ENCODE measurements at places on chromosomes 2 and 18.
A peak's percentile ranks its signal among the peaks of the same experiment; 100 is the strongest.

GRCh38 chr2:38933653-38934052 is 44.0 kb downstream of the ARHGEF33 start:
- no peak for DNase-seq

DNA sequence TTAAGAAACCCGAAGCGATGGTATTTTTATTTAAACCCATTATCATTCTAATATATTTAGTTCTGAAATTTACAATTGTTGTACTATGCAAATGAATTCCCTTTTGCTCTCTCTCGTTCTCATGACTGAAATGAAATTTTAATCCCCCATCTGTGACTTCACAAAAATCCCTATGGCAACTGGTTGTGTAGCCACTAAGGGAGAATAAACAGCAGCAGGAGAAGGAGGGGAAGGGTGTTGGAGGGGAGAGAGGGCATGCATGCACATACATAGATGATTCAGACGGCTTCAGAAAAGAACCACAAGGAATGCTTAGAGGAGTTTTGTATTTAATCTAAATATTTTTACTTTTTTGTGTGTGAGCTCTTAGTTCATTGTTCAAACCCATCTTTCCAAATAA is 36.8 kb downstream of the CPS1 start:
- no peak for DNase-seq

GRCh38 chr2:34547340-34547739 is 948.2 kb upstream of the FAM98A start:
- no peak for DNase-seq

DNA sequence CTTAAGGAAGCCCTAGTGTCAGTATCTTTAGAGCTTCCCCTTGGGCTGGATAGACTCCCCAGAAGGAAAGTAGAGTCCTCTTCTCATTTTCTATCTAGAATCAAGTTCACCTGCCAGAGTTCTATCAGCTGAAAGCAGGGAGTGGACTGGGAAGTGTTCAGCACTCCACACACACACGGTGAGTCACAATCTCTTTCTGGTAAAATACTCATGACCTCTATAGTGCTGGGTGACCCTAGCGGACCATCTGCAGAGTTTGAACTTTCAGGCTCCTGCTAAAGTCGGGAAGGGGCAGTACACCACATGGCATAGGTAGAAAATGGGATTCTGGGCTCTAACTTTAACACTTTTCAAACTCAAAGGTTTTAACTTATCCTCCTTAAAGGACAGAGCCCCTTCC is 43.3 kb downstream of the SAP130 start:
- DNase-seq, result no peak

DNA sequence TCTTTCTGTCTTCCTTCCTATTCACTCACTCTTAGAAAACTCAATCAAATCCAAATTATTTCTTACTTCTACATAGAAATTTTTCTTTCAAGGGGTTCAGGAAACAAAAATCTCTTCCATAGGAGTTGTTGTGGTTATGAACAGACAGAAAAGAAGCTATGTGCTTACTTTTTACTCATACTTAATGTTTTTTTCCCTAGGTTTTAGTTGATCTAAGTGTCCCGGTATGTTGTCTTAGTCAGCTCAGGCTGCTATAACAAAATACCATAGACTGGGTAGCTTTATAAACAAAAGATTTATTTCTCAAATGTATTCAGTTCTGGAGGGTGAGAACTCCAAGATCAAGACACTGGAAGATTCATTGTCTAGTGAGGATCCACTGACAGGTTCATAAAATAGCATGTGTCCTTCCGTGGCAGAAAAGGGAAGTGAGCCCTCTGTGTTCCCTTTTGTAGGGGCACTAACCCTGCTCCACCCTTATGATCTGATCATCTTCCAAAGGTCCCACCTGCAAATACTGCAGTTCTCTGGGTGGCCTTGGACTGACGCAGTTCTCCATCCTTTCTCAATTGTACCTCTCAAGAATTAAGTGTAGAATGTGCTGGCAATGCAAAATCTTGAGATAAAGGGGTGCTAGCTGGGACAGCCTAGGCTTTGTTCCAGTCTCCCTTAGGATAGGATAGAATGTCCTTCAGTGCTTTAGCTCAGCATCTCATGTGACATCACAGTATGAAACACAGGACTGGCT is 14.4 kb upstream of the VRK2 start:
- DNase-seq, result no peak

DNA sequence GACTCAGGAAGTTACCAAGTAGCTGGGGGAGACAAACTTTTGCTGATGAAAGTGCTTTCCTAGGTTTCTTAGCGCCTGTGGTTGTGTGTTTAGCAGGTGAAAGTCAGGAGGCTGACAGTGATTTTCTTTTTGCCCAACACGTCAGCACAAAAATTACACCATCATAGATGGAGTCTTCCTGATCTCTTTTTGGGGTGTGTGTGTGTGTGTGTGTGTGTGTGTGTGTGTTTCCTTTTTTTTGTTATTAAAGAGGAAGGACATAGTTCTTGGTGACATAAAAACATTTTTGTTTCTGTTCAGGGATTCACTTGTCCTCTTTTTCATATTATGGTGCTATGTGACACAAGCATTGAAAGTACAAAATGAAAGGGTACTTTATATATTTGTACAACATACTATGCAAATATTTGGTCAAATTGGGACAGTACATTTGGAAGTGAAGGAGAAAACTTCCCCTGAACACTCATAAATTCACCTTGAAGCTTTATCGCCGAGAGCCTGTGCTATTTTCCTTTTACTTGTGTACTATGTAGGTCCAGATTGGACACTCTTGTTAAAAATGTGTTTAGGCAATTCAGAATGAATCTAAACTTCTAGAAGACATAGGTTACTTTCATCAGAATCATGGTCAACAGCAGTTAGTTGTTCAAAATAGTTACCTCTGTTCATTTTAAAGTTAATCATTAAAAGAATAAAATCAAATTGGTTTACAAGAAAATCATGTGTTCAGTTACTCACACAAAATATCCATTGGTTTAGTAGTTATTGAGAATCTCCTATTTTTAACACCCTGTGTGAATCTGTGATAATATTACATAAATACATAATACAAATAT is 491.9 kb downstream of the IRS1 start:
- DNase-seq, result no peak

GRCh38 chr2:48568547-48568946 is 38.6 kb downstream of the STON1 start:
- DNase-seq, result no peak

GRCh38 chr18:48669991-48670750 is 131.3 kb downstream of the CTIF start:
- no peak for DNase-seq

GRCh38 chr2:21260311-21260710 is 136.5 kb downstream of the TDRD15 start:
- DNase-seq, result no peak

GRCh38 chr2:182920631-182921056 is 54.2 kb upstream of the FRZB start:
- DNase-seq, result no peak

- no peak for DNase-seq
Observed at GRCh38 chr2:127371037-127371436, 16.7 kb downstream of the MAP3K2 start.

DNA sequence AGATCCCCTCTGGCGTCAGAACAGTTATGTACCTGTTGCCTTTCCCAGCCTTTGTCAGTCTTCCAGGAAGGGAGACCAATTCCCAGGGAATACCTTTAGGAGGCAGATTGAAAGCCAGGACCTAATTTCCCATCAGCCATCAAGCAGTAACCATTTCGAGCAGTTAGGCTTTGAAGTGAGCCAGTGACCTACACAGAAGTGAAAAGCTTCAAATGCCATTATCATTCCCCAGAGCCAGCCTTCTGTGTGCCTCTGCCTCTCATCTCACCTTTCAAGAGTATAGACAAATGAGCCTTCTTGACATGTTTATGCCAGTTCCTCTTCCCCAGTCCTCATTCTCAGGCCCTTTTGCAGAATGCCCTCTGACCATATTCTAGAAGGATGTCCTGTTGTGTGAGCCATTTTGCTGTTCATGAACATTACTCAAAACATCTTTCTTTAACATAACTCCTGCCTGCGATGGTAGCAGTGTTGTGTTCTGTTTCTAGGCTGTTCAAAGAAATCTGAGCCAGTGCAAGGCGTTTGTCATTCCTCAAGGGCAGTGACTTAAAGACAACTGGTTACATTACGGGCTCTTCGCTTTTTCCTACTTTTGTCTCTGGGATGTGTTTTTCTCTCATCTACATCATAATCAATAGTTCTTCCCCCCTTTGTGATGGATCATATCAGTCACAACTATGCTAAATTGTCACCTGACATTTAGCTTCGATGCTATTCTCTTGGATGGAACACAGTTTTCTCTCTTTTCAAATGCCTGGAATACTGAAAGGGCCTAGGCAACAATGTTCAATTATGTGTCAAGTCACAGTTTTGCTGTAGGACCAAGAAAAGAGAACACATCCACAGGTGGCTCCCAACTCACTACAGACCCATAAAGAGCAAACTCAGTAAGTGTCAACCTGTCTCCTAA is 138.6 kb downstream of the ALK start:
- DNase-seq, result no peak

DNA sequence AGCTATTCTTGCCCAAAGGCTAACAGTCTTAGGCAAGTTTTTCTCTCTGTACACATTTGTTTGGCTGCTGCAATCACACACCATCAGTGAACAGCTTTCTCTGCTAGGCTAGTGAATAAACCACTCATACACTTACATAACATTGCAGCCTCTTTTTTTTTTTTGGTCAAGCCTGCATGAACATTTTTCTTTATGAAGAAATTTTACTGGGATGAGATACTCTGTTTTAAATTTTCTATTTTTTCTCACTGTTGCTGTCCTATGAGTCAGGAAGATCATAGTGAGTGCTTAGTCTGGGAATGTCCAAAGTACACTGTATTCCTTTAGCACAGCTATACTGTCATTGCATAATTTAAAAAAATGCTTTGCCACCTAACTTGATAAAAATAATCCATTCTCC is 58.5 kb downstream of the ROCK1 start:
- DNase-seq, result no peak

DNA sequence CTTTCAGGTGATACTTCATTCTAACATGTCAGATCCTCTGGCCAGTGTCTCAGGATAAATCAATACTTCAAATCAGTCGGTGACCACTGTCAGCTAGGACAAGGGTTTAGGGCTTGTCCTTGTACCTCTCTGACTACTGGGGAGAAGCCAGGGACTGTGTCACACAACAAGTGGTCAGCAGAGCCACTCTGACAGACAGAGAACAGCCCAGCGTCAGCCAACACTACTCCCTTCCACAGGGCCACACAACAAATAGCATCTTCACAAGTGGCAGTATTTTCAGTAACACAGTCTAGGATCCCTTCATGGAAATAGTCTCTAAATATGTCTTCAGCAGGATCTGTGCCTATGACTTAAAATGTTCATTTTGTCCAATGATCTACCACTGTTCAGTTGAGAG is 14.2 kb downstream of the FLACC1 start:
- DNase-seq, result no peak

DNA sequence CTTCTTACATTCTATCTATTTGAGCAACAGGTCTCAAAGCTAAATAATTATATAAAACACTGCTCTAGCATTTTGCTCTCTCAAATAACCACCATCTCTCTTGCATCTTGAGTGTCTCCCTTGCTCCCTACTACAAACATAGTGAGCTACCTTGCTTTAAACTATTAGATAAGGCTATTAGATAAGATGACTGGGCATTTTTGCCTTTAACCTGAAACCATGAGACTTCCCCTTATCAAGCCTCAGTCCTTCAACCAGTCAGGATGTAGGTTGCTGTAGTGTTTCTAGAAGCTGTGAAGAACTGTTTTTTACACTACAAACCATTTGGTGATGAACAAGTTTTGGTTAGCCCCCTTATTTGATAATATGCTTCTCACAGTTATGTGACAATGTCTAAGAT is 115.4 kb upstream of the MAP2 start:
- DNase-seq, result no peak

DNA sequence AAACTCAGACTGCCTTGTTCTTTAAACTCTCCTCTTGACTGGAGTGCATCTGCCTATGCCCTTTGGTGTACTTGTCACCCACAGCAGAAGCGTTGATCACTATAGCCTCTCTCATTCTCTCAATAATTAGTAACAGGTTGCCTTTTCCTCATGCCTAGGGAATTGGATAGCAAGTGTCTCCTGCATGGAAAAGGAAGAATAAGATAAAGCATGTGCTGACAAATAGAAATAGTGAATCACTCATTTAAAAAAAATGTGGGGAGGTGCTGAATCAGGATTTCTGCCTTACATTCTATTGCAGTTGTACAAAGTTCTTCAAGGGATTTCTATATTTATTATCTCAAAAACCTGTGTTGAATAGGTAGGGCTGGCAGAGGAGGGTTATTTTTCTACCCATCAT is 323.0 kb downstream of the TXNL1 start:
- DNase-seq, result no peak

DNA sequence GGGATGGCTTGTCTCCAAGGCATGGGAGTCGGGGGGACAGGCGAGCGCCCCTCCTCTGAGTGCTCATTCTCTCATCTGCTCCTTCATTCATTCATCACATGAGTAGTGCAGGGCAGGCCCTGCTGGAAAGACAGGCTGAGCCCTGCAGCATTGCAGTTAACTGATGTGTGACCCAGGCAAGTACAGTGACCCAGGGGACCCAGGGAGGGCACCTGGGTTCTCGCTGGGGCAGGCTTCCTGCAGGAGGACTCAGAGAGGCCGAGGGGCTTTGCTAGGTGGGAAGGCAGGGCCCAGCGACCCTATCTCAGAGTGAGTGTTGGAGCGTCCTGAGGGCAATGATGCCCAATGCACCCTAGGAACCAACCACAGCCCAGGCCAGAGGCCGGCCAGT is 30.6 kb downstream of the HJURP start:
- no peak for DNase-seq

GRCh38 chr2:69624611-69625010 is 18.9 kb downstream of the AAK1 start:
- no peak for DNase-seq

DNA sequence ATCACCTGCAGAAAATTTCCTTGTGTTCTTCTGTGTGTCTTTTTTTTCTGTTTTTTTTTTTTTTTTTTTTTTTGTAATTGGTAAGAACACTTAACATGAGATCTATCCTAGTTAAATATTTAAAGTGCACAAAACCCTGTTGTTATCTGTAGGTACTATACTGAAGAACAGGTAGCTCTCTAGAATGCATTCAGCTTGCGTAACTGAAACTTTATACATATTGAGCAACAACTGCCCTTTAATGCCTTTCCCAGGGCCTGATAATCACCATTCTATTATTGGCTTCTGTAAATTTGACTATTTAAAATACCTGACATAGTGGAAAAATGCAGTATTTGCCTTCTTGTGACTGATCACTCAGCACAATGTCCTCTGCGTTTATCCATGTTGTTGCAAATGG is 701.8 kb downstream of the SUCLG1 start:
- DNase-seq, result no peak

DNA sequence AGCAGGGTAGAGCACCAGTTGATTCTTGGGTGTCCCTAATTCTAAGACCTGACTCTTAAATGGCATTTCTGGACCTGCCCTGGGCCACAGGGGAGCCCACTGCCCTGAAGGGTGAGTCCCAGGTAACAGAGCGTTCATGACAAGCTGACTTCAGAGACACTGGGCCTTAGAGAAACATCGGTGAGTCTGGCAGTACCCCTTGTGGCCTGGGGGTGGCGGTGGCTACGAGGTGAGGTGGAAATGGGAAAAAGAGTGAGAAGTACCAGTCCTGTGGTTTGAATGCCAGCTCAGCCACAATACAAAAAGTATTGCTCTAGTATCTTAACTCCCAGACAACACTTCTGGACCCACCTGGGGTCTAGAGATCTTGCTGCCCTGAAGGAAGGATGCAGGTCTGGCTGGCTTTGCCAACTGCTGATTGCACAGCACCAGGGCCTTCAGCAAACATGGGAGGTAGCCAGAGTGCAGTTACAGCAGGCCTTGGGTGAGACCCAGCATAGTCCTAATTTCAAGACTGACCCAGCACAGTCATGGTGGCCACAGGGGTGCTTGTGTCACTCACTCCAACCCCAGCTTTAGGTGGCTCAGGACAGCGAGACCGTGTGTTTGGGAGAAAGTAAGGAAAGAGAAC is 44.5 kb downstream of the USP34 start:
- DNase-seq, result peak; percentile 41
